ENCODE measurements at places on chromosomes 4 and X. TPM values are rescaled to one million over a fixed set of nuclear protein-coding genes. Genes with fewer than 3 reads are reported as not detected.

The SHROOM2 gene
- total RNA-seq = 0.84 TPM

The NUP62CL gene
- total RNA-seq = 0.84 TPM

The MPC1L gene
- total RNA-seq = not detected

The MAGEA4 gene
- not detected for total RNA-seq

The VEGFC gene
- 5.1 TPM for total RNA-seq

The RTL9 gene
- total RNA-seq = 0.80 TPM

The FGG gene
- 0.44 TPM for total RNA-seq

The LONRF3 gene
- total RNA-seq = 2.4 TPM

The TECRL gene
- total RNA-seq = 18.4 TPM

The SULT1E1 gene
- total RNA-seq = 34.8 TPM

The NXF2 gene
- not detected for total RNA-seq

The EMD gene
- 8.7 TPM for total RNA-seq

- DNase-seq = no peak
Measured at GRCh38 chr4:102405821-102406401, 60.6 kb upstream of the SLC39A8 start.

- peak; percentile 16 for DNase-seq
Measured at GRCh38 chr4:109648266-109648996, 54.8 kb downstream of the CASP6 start.

DNA sequence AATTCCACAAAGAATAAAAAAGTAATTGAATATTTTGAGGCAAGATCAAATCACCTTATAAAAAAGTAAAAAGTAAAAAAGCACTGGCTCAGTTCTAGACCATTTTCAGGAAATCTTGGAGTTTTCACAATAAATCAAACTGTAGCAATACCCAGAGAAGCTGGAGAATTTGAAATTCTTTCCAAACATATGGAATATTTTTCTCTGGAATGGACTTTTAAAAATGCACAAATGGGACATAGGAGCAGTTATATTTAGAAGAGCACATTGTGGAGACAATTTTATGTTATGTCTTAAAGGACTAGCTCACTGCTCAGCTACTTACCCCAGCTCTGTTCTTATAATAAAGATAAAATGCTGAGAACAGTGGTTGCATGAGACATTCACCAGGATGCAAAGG lies 211.9 kb upstream of the KIT start:
- DNase-seq = peak; percentile 74

GRCh38 chrX:15242899-15243555 lies 26.9 kb downstream of the ASB9 start:
- peak; percentile 72 for DNase-seq

GRCh38 chr4:98951710-98952109 lies 22.8 kb upstream of the EIF4E start:
- DNase-seq = no peak

- no peak for DNase-seq
Measured at GRCh38 chr4:10034612-10035104, 13.4 kb upstream of the SLC2A9 start.

GRCh38 chr4:77734928-77735327 lies 84.2 kb downstream of the CNOT6L start:
- peak; percentile 22 for DNase-seq

DNA sequence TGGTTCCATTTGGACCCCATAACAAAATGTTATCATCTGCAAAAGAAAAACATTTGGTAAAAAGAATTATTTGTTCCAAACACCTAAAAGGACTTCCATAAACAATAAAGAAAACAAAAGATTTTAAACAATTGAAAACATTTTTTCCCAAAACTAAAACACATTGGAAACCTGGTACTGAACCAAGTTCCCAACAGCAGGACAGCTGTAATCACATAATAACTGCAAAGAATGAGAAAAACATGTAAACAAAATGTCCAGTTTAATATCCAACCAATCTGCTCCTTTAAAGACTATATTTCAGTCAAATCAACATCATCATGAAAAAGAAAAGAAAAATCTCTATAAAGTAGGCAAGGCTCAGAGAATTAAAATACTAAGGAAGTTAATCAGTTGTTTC lies 36.3 kb downstream of the PRDM5 start:
- DNase-seq = peak; percentile 80

GRCh38 chr4:28562913-28563312 lies 1702.3 kb downstream of the STIM2 start:
- DNase-seq = peak; percentile 17

GRCh38 chr4:26839534-26839951 lies 21.1 kb upstream of the STIM2 start:
- DNase-seq = peak; percentile 59

- DNase-seq = peak; percentile 54
Measured at GRCh38 chr4:51831133-51831532, 11.8 kb upstream of the DCUN1D4 start.

DNA sequence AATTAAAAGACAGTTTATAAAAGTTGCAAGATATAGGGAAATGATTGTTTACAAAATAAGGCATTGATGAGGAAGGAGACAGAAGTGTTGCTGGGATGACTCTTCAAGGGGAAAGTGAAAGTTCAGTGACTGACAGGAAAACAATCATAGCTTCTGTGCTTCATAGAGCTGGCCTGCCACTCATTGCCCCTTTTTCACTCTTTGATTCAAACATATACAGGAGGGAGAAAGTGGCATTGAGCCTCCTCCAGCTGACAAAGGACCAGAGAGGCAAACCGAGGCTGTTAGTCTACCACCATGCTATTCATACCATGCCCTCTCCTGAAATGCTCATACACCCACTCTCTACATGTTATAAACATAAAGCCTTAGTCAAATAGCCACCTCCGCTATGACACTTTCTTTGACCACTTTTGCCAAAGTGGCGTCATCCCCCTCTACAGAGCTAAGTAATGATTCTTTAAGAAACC lies 79.2 kb upstream of the ATOH1 start:
- no peak for DNase-seq

- no peak for DNase-seq
Measured at GRCh38 chr4:121776610-121777401, 11.8 kb upstream of the SMIM43 start.

- DNase-seq = peak; percentile 49
Measured at GRCh38 chrX:109372291-109372690, 109.6 kb downstream of the GUCY2F start.

DNA sequence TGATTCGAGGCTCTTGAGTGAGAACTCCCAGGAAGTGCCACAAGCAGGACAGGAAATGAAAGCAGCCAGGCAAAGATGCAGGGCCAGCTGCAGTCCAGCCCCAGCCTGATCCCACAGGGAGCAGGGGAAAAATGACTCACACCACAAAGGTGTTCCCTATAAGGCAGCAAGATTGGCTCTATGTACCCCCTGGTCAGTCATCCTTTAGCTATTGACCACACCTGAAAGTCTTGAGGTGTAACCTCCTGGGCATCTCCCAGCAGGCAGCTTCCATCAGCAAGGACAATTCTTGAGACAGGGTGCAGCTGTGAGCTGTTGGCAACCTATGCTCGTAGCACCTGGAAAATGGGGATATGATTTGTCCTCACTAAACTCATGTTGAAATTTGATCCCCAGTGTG lies 27.9 kb upstream of the EXOC1L start:
- no peak for DNase-seq

DNA sequence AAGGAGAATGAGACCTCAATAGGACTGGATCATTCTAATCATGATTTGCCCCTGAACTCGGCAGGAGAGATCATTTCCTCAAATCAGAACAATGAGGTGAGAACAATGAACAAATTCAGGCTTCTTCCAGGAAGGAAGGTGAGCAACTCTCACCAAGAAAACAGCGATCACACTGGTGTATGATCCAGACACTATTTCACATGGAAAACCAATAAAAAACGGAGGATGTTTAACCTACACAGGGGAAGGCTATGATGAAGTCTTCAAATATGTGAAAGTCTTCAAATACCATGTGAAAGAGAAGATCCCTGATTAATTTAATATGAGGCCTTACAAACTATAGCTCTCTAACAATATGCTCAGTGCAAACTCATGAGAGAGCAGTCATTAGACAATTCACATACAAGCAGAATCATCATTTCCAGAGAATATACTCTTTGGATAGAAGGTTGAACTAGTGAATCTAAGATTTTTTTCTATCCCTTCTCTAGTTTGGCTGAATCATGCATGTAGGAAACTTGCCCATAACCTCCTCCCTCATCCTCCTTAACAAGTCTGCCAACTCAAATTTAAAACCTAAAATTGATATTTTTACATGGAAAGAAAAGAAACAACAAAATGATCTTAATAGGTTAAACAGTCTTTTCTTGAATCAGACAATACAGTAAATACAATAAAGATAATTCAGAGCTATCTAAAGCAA lies 122.5 kb downstream of the ADAMTS3 start:
- peak; percentile 66 for DNase-seq

DNA sequence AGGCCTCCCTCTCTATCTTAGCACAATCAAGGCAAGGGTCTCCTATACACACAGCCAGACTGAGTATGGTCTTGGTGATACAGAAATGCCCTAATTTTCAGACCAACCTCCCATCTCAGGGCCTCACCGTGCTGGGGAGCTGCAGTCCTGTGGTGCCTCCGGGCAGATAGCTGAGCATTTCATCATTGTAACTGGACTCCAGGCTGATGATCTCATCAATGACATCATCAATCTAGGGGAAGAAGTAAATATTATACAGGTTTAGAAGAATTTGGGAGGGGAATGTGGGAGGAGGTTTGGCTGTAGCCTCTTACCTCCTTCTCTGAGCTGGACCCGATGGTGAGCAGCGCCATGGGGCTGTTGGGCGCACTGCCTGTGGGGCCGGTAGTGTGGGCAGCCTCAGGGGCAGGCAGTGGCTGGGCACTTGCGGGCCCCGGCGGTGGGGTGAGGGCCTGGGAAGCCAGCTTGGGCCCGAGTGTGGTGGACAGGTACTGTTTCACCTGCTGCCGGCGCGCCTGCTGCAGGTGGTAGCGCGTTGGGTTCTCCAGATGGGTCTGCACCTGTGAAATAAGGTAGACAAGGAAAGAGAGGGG lies 5.2 kb downstream of the TFE3 start:
- DNase-seq = no peak

- DNase-seq = peak; percentile 84
Measured at GRCh38 chrX:129606918-129607317, 47.8 kb downstream of the APLN start.

- no peak for DNase-seq
Measured at GRCh38 chrX:27599928-27600327, 9.8 kb downstream of the DCAF8L2 start.

DNA sequence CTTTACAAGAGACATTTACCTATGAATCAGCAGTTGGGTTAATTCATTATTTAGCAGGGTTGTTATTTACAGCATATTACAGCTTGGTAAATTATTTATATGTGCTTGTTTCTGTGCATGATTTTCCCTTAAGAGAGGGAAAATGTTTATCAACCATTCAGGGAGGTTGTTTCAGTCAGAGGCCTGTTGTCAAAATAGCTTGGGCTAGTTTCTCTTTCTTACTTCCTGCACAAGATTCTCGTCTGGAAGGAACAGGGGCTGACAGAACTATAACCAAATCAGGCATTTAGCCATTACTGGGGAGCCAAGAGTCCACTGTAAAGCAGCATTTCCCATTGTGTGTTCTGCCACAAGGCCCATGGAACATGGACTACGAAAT lies 135.8 kb downstream of the HS6ST2 start:
- DNase-seq = peak; percentile 25

- no peak for DNase-seq
Measured at GRCh38 chr4:180721356-180721755, 1521.8 kb upstream of the TENM3 start.

DNA sequence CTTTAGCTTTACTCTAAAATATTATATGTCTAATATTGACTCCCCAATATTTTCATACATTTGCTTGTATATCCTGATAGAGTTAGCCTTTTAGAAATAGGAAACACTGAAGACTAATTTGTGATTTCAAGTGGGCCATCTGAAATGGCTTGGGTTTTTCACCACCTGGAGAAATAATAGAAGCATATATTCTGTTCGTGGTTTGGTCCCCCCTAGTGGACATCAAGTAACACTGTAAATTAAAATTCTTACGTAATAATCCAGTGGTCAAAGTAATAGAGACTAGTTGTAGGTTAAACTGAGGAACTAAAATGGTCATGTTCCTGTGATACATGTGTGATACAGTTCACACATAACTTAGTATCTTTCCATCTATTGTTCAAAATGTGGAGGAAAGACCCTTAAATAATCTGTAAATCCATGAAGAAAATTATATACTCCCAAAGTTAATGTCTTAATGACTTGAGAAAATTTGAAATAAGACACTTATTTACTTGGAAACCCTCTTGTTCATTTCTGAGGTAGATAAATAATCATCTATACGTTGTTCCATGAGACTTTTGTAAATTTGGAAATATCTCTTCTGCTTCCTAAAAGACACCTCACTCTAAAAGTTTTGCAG lies 79.8 kb upstream of the SMARCAD1 start:
- DNase-seq = peak; percentile 9

DNA sequence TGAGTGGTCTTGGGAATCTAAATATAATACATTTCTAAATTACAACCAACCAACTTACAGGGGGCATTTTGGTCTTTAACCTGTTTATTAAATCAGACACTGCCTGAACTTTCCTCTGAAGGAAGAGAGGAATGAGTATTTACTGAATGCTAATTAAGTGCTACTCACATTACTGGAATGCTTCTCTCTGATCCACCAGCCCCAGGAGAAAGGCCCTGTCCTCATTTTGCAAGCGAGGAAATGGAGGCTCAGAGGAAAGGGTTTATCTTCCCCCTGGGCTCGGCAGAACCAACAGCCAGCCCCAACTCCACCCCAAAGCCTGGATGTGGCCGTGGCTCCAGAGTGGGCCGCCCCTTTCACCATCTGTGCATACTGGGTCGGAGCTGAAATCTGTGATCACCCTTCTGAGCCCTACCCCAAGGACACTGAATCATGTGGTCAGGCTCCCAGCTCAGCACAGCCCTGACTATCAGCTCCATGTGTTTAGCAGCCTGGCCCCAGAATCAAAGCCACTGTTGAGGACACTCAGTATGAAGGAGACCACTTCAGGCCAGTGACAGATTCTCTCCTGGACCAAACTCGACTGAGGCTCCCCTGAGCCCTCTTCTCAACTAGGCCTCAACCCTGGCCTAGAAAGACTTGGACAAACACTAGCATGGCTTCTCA lies 56.7 kb upstream of the ENPP6 start:
- DNase-seq = no peak

DNA sequence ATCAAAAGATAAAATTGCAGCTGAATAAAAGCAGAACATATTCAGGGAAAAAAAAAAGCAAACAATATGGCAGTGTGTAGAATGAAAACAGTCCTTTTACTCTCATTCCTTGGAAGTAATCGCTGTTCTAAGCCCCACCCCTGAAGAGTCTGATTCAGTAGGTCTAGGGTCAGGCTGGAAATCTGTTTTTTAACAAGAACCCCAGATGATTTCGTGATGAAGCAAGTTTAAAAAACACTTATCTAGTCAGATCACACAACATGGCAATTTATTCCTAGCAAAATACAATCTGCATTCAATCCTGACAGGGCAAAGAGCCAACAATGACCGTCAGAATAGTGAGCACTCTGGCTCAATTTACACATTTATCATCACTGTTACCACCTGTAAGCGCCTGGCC lies 16.1 kb downstream of the FAM120C start:
- DNase-seq = peak; percentile 17

- DNase-seq = peak; percentile 51
Measured at GRCh38 chr4:80173841-80174240, 23.5 kb upstream of the PRDM8 start.

DNA sequence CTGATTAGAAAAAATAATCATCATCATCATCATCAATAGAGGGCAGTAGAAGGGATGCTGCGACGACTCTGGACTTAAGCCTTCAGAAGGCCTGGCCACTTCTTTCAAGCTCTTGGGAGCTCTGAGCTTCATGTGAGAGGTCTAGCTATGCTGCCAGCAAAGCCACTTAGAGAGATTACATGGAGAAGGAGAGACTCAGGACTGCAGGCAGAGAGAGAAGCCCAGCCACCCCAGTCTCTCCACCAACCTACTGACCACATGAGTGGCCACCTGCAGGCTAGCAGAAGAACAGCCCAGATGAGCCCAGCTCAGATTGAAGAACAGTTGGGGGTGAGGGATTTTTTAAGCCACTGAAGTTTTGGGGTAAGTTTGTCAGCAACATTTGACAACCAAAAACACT lies 17.1 kb upstream of the TMEM150C start:
- no peak for DNase-seq
